ENCODE measurements at places on chromosomes 4 and X.

DNA sequence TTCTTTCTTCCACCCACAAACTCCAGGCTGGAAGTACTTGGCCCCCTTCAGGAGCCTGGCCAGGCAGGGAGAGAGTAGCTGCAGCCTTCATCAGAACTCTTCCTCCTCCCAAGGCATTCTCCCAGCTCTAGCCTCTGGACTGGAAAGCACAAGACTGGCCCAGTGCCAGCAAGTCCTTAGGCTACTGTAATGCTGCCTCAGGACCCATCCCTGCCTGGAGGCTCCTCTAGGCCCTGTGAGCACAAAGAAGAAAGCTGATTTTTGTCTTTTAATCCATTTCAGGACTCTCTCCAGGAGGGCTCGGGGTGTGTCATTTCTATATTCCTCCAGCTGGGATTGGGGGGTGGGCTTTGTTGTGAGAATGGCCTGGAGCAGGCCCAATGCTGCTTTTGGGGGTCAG lies 10.8 kb downstream of the AWAT2 start:
- DNase-seq, result no peak

- DNase-seq, result no peak
Observed at GRCh38 chr4:106496061-106496460, 127.5 kb upstream of the GIMD1 start.

- no peak for DNase-seq
Observed at GRCh38 chr4:168585168-168586091, 88.6 kb downstream of the PALLD start.

- DNase-seq, result no peak
Observed at GRCh38 chr4:159003420-159004253, 99.2 kb upstream of the RAPGEF2 start.

- DNase-seq, result no peak
Observed at GRCh38 chr4:2923668-2924173, 39.5 kb downstream of the NOP14 start.

- DNase-seq, result no peak
Observed at GRCh38 chrX:17861489-17862011, 452 bp upstream of the RAI2 start.

GRCh38 chr4:122921971-122922876 lies at the start of gene NUDT6:
NUDT6 (minus strand) TSS chr4:122922597; CDS start chr4:122922572, 25 bp downstream.
- DNase-seq, result peak; percentile 57

GRCh38 chr4:76087007-76087769 lies 12.7 kb downstream of the ART3 start:
- no peak for DNase-seq

- no peak for DNase-seq
Observed at GRCh38 chr4:105059337-105059736, 87.3 kb upstream of the TET2 start.

DNA sequence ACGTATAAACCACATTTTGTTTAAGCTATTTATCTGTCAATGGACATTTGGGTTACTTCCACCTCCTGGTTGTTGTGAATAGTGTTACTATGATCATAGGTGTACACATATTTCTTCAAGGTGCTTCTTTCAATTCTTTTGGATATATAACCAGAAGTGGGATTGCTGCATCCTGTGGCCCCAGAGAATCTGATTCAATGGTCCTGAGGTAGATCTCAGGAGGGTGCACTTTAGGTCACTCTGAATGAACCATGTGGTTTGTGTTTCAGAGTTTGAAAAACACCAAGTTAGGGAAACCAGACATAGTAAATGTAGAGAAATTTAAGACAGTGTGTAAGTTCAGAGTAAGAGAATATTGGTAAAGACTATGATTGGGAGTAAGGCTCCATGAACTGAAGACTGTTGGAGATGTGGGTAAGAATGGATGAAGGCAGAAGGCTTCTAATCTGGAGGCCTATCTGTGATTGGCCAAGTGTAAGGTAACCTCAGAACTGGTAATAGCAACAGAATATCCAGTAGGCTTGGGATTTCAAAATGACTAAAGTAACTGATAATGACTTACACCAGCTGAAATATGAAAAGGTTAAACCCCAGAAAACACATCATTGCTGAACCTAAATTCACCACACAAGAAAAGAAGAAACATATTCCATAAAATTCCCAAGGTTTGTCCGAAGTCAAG lies 236.9 kb downstream of the CAMK2D start:
- DNase-seq, result no peak

DNA sequence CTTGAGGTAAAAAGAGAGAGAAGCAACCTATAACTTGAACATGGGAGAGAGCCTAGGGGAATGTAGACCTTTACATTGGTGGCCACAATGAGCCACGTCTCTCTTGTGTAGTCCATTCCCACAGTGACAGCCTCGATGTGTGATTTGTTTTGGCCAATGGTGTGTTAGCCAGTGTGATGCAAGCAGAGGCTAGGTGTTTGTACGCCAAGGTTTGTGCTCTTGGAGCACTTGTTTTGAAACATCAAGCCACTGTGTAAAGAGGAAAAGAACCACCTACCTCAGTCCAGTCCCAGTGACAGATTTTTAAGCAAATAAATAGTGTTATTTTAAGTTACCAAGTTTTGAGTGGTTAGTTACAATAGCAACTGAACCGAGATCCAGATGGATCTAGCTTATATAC lies 23.9 kb upstream of the TMEM192 start:
- DNase-seq, result no peak

DNA sequence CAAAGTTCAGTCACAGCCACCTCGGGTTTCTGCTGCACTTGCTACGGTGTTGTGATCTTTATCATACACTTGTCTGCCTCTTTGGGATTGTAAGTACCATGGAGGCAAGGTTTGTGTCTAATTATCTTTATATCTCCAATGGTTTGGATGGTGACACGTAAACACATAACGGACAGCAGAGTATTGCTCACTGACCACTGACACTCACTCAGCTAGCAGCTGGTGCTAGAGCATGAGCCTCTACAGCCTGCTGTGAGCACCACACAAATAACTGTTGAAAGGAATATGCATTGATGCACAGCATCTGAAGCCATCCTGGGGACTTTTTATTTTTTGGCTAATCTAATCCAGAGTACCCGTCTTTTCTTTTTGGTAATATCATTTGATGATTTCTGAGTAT lies 156.0 kb downstream of the DCLK2 start:
- no peak for DNase-seq

GRCh38 chrX:107738768-107739167 lies 36.8 kb downstream of the TSC22D3 start:
- DNase-seq, result no peak

GRCh38 chr4:88753658-88754571 lies 56.3 kb upstream of the NAP1L5 start:
- DNase-seq, result no peak

- no peak for DNase-seq
Observed at GRCh38 chrX:538311-538710, 92.3 kb upstream of the SHOX start.

DNA sequence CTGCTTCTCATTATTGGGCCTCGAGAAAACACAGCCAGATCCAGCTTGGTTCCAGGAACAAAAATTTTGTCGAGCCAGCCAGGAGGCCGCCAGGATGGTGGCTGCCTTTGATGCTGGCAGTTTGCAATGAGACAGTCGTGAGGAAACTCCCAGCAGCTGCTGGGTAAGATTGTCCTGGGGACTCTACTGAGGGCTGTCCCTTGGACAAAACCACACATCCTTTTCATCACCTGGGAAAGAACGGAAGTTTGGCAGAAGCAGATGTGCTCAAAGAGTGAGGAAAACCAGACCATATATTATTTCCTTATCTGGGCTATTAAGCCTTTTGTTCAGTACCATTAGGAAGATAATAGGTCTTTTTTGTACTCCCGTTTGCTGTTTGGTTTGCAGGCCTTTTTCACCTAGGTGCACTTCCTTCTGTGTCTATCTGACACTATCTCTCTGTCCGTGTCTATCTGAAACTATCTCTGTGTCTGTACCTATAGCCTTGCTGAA lies 13.4 kb upstream of the PAPSS1 start:
- DNase-seq, result no peak

GRCh38 chr4:80798082-80798481 lies 232.4 kb upstream of the BMP3 start:
- DNase-seq, result no peak

GRCh38 chr4:155419266-155419665 lies 42.5 kb upstream of the MAP9 start:
- DNase-seq, result no peak

GRCh38 chr4:98524230-98524629 lies 134.2 kb downstream of the TSPAN5 start:
- no peak for DNase-seq

DNA sequence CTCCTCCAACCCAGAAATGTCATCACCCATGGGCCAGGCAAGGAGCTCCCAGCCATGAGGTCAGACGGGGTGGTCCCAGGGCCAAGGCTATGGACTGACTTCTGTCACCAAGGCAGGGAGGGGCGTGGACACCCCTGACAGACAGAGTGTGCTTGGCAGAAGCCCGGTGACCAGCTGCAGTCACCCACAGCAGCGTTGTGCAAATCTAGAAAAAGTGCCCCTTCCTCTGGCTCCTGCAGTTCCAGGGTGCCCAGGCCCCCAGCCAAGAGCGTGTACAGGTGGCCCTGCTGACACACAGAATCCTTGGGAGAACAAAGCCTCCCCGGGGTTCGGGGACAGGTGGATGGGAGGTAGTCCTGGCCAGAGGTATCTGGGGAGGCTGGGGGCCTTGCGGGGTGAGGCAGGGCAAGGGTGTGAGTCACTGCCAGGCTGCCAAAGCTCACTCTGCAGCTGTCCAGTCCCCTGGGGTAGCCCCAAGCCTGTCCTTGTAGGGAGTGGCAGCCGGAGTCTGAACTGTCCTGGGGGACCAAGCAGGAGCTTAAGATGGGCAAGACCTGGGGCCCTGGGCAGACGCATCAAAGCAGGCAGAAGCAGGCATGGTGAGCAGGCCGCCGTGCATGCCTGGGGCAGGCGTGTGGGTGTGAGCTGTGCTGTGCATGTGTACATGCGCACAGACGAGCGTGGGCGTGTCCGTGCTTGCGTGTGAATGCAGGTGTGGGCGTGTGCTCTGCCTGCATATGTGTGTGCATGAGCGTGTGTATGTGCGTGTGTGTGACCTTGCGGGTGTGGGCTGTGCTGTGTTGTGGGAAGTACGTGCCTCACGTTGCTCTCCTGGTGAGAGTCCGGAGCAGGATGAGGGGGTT lies 3.3 kb downstream of the MYL5 start:
- no peak for DNase-seq

DNA sequence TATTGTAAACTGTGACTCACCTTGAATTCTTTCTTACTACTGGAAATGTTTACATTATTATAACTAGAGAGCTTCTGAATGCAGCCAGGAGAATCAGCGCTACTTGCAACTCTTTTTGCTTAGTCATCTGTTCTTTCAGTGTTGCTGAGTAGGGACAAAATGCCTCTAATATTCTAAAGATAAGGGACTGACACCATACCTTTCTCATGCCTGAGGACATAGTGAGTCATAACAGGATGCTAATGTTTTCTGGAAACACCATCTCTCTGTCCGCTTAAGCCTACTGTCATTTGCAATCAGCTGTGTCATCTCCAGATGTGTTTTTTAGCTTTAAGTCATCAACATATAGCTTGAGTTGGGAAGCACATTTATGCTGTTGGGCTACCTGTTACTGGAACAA lies 108.3 kb downstream of the QRFPR start:
- no peak for DNase-seq

- DNase-seq, result no peak
Observed at GRCh38 chr4:186617921-186618320, 62.6 kb upstream of the MTNR1A start.

DNA sequence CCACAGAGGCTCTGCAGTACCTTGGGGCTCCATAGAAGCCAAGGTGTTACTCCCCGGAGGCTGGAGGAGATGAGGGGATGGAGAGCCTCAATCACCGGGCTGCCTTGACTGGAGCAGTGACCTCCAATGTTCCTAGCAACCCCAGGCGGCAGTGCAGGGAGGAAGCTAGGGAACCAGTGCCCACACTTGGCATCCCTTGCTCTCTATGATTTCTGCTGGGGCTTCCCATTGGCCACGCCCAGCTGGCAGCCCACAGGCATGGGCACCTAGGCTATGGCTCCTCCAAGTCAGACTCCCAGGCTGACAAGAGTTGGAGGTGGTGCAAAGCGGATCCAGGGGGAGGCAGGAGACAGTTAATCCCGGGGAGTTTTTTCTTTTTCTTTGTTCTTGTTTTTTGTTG lies 229.7 kb downstream of the EVC2 start:
- DNase-seq, result no peak

GRCh38 chrX:4674028-4674782 lies 960.8 kb upstream of the PRKX start:
- no peak for DNase-seq

DNA sequence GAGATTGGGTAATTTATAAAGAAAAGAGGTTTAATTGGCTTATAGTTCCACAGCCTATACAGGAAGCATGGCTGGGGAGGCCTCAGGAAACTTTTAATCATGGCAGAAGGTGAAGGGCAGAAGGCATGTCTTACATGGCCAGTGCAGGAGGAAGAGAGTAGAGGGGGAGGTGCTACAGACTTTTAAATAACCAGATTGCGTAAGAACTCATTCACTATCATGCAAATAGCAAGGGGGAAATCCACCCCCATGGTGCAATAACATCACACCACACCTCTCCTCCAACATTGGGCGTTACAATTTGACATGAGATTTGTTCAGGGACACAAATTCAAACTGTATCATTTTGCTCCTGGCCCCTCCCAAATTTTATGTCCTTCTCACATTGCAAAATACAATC lies 353.8 kb upstream of the PABPC5 start:
- no peak for DNase-seq

GRCh38 chr4:84324303-84325245 lies 174.5 kb downstream of the NKX6-1 start:
- DNase-seq, result no peak

DNA sequence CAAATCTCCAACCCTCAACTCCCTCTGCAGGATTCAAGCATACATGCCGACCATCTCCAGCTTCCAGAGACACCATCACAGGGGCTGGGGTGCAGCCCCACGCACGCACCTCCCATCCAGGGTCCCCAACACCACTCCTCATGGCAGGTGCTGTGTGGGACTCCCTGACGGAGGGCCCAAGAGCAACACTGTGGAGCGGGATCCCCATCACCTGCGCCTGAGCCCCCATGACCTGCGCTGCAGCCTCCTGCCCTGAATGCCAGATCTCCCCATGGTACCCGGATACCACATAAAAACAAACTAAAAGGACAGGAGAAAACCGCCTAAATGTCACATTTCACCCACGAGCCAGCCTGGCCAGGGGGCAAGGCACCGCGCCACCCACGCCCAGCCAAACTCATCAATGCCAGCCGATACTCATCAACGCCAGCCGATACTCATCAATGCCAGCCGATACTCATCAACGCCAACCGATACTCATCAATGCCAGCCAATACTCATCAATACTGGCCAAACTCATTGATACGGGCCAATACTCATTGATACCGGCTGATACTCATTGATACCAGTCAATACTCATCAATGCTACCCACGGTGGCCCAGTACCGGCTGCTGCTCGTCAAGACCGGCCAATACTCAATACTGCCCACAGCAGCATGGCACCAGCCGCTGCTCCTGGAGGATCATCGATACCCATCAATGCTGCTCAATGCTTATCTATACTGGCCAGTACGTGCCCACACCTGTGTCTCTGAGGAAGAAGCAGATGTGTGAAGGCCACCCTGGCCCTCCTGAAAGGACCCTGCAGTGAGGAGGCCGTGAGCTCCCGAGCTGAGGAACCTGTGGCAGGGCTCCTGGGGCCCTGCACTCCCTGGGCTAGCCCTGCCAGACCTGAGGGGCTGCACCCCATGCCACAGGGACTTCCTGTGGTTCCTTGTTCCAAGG lies 6.2 kb downstream of the CTBP1 start:
- no peak for DNase-seq

- DNase-seq, result peak; percentile 18
Observed at GRCh38 chrX:19904778-19905367, 17.5 kb upstream of the SH3KBP1 start.
